Activated CD4-positive, alpha-beta memory T cell treated with anti-CD3 and anti-CD28 coated beads, Interleukin-2, amount 10 ng/mL, durations not matched to agents 7 days and 5 days (primary cell): ENCODE measurements at places on chromosomes 4 and X. TPM values are rescaled to one million over a fixed set of nuclear protein-coding genes. Genes with fewer than 3 reads are reported as not detected.

SSX2B gene
- not detected for total RNA-seq

- peaks cover 17% of the 10 kb centered on the region for H3K36me3 ChIP-seq
- H3K4me1 ChIP-seq, result peaks cover 3% of the 10 kb centered on the region
- no peak for DNase-seq
- no peaks in the 10 kb centered on the region for H3K27me3 ChIP-seq
- no peak overlapping the region for H3K4me3 ChIP-seq
Measured at GRCh38 chr4:86965019-86965976, 30.5 kb downstream of the AFF1 start.

DNA sequence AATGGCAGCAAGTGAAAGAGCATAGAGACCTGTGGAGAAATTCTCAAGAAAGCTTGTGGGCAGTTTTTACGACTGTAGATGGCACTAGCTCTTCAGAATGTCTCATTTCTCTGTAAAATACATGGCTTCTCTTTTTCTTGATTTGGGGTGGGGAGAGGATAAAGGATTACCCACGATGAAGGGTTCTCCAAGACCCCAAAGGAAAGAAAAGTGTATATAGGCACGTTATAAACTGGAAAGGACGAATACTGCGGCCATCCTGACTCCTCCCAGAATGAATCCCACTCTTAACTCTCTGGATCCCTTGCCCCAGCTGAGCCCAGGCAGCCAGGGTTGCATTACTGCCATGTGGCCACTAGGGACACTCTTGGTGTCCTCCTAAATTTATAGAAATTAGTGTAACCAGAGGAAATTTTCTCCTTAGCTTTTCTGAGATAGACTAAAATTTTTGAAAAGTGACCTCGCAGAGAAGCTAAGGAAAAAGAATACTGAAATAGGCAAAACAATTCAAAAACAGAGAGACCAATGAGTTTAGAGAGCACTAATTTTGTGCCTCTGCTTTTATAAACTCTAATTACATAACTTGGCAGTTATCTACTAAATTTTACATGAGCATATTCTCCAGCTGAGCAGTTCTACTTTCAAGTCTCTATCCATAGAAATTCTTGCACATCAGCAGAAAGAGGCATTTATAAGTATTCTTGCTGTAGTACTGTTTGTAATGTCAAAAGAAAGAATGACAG, 37.8 kb upstream of the PCDH19 start:
- no peaks in the 10 kb centered on the region for H3K27me3 ChIP-seq
- no peak overlapping the region for H3K27ac ChIP-seq
- no peaks in the 10 kb centered on the region for H3K36me3 ChIP-seq

DNA sequence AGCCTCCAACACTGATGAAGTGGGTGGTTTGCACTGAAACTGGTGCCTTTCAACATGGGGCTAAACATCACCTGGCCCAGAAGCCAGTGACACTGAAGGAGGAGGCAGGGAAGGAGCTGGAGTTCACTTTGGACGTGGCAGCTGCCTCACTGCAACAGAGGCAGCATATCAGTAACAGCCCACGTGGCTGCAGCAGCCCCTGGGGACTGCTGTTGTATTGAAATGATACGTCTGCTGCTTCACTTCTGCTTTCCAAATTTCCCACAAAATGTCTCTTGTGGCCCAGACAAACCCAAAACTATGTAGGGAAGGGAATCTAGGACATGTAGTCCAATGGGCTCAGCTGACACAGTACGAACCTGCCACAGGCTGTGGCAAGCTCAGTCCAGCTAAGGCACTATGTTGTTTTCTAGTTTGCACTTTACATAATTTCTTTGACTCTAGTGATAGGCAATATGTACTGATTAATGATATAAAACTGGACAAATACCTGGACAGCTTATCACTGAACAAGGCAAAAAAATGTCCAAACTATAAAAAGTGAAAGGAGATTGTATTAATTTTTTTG, 84.7 kb upstream of the RAPGEF2 start:
- H3K27me3 ChIP-seq, result peaks cover 11% of the 10 kb centered on the region
- H3K36me3 ChIP-seq, result no peaks in the 10 kb centered on the region

GRCh38 chr4:143054971-143055370, 129.7 kb upstream of the USP38 start:
- H3K4me3 ChIP-seq, result no peak overlapping the region
- H3K27ac ChIP-seq, result no peak overlapping the region
- no peaks in the 10 kb centered on the region for H3K27me3 ChIP-seq
- no peak for DNase-seq

GRCh38 chr4:78320349-78320935, 231.1 kb upstream of the ANXA3 start:
- no peaks in the 10 kb centered on the region for H3K36me3 ChIP-seq
- DNase-seq, result no peak
- H3K4me1 ChIP-seq, result no peaks in the 10 kb centered on the region
- H3K27me3 ChIP-seq, result peaks cover 21% of the 10 kb centered on the region

DNA sequence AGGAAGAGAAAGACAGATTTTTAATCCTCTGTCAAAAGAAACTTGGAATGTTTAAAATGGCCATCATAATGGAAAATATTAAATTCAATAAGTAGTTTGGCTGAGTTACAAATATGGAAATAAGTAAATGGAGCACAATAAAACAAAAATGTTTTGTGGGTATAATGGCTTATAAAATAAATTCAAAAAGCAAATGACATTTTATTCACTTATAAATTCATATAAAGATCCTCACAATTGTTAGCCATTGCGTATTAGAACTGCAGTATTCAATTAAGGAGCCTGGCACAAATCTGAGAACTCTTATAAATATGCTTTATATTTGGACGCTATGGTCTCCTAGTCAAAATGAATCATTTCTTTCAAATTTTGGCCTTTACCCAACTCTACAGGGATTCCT, 339.0 kb upstream of the PABPC4L start:
- no peaks in the 10 kb centered on the region for H3K4me1 ChIP-seq
- DNase-seq, result no peak
- H3K27ac ChIP-seq, result no peak overlapping the region
- H3K36me3 ChIP-seq, result no peaks in the 10 kb centered on the region

RBMX2 gene
- total RNA-seq, result 25.9 TPM

DNA sequence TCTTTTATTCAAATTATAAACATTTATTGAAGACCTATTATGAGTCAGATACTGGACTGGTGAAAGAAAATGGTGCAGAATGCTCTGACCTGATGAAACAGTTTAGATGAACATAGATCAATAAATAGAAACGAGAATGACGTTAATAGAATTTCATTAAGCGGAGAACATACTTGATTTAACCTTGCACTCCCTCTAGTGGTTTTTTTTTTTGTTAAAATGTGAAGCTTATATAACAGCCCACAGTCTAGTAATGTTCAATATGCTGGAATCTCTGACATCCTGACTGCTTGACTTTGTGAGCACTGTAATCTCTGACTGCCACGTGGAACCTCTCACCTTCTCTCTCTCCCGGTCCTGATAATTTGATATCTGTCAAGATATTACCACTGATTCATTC, 32.3 kb downstream of the HDAC8 start:
- no peaks in the 10 kb centered on the region for H3K4me1 ChIP-seq
- DNase-seq, result no peak
- H3K27me3 ChIP-seq, result no peaks in the 10 kb centered on the region

GRCh38 chr4:139015948-139016471, 429 bp downstream of the NOCT start:
- DNase-seq, result peak; percentile 52
- H3K27me3 ChIP-seq, result no peaks in the 10 kb centered on the region
- peak overlapping the region; percentile 87 for H3K4me3 ChIP-seq
- peaks cover 8% of the 10 kb centered on the region for H3K36me3 ChIP-seq

- no peaks in the 10 kb centered on the region for H3K27me3 ChIP-seq
- no peak for DNase-seq
- peaks cover 18% of the 10 kb centered on the region for H3K4me1 ChIP-seq
- H3K36me3 ChIP-seq, result no peaks in the 10 kb centered on the region
Measured at GRCh38 chrX:7146020-7146702, 1.4 kb upstream of the STS start.

FHDC1 gene
- total RNA-seq, result 0.05 TPM

DNA sequence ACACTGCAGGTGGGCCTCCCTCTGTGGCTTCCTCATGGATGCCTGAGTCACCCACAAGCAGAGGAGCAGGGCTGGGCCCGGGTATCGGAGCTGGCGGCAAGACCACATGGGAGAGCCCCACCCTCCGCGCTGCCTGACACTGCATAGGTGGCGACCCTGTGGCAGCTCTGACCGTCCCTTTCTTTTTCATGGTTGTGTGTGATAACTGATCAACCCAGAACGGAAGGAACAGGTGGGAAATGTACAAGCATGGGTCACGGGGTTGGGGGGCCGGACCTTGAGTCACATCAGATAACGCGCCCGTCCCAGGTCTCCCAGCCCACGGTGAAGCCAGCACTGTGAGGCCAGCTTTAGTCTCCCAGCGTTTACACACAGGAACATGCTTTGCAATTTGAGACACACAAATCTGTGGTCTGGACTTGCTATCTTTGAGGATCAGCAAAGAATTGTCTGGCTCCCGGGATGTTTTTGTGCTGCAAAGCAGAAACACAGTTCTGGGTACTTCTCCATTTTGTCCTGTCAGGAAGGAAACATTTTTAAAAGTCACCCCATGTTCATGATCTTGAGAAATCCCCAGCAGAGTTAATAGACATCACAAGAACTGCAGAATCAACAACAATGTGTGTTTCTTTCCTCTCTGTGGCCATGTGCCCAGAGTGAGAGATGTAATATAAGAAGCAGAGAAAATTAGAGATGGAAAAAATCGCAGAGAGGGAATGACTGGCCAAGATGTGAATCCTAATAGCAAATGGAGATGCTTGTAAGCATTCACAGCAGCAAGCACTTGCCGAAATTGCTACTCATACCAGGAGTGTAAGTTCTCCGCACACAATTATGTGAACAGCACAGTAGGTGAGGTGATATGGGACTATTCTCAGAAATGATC, 70.1 kb upstream of the CBR4 start:
- H3K27me3 ChIP-seq, result peaks cover 7% of the 10 kb centered on the region
- no peaks in the 10 kb centered on the region for H3K36me3 ChIP-seq
- no peak for DNase-seq
- peaks cover 12% of the 10 kb centered on the region for H3K4me1 ChIP-seq
- no peak overlapping the region for H3K27ac ChIP-seq

DNA sequence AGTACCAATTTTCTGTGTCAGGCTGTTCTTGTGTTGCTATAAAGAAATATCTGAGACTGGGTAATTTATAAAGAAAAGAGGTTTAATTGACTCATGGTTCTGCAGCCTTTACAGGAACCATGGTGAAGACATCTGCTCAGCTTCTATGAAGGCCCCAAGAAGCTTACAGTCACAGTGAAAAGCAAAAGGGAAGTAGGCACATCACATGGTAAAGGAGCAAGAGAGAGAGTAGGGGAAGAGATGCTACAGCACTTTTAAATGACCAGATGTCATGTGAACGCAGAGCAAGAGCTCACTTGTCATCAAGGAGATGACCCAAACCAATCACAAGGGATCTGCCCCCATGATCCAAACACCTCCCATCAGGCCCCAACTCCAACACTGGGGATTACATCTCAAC, 174.3 kb downstream of the ATP10D start:
- H3K4me1 ChIP-seq, result no peaks in the 10 kb centered on the region
- peaks cover 3% of the 10 kb centered on the region for H3K27me3 ChIP-seq
- H3K36me3 ChIP-seq, result no peaks in the 10 kb centered on the region
- DNase-seq, result no peak
- H3K27ac ChIP-seq, result no peak overlapping the region
- H3K4me3 ChIP-seq, result no peak overlapping the region

CENPVL1 gene
- total RNA-seq, result not detected

DNA sequence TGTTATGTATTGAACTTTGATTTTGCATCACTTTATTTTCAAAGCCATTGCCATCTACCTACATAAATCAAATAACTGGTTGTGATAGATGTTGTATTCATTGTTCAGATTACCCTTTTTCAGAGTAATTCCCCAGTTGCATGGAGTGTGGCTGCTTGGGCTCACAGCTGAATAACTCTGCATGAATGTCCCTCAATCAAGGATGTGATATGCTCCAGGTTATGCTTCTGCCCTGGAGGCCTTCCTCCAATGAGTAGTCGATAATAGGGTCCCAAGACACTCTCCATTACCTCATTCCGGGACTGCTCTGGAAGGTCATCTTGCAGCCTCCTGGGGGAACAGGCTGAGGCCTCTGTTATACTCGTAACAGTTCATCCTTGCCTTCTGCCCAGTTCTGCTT, 251.8 kb downstream of the ADGRL3 start:
- H3K4me3 ChIP-seq, result no peak overlapping the region
- no peaks in the 10 kb centered on the region for H3K4me1 ChIP-seq
- H3K27ac ChIP-seq, result no peak overlapping the region
- H3K36me3 ChIP-seq, result no peaks in the 10 kb centered on the region
- DNase-seq, result no peak

SPANXN3 gene
- total RNA-seq, result not detected

DNA sequence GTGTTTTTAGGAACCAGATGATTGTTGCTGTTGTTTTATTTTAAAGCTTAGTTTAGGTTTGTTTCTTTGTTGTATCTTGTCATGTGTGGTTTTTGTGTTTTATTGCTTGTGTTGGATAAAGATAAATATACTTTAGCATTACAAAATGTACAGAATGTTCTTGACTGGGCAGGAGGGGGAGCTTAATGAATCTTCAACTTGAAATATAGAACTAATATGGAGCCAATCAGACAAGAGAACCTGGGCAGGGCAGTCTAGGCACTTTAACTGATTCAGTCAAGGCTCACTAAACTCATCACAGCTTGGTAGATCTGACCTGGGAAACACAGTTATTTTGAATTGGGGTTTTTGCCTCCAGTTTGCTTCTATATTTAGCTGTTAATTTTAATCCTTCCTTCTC, 304.2 kb downstream of the ARHGAP24 start:
- DNase-seq, result no peak
- H3K27ac ChIP-seq, result no peak overlapping the region
- H3K4me3 ChIP-seq, result no peak overlapping the region
- H3K4me1 ChIP-seq, result no peaks in the 10 kb centered on the region
- no peaks in the 10 kb centered on the region for H3K27me3 ChIP-seq

- H3K27me3 ChIP-seq, result no peaks in the 10 kb centered on the region
- no peak for DNase-seq
- peaks cover 2% of the 10 kb centered on the region for H3K4me1 ChIP-seq
Measured at GRCh38 chrX:16750136-16750535, 30.7 kb downstream of the SYAP1 start.

TENM3 gene
- total RNA-seq, result not detected

GRCh38 chr4:140450352-140450751, 22.9 kb upstream of the CLGN start:
- DNase-seq, result no peak
- peaks cover 44% of the 10 kb centered on the region for H3K27me3 ChIP-seq
- no peak overlapping the region for H3K4me3 ChIP-seq
- no peaks in the 10 kb centered on the region for H3K4me1 ChIP-seq
- no peaks in the 10 kb centered on the region for H3K36me3 ChIP-seq
